DMS 273 treated with DMSO at 0.1 percent for 48 hours (cell line): ENCODE measurements at places on chromosomes 2 and 18.

DNA sequence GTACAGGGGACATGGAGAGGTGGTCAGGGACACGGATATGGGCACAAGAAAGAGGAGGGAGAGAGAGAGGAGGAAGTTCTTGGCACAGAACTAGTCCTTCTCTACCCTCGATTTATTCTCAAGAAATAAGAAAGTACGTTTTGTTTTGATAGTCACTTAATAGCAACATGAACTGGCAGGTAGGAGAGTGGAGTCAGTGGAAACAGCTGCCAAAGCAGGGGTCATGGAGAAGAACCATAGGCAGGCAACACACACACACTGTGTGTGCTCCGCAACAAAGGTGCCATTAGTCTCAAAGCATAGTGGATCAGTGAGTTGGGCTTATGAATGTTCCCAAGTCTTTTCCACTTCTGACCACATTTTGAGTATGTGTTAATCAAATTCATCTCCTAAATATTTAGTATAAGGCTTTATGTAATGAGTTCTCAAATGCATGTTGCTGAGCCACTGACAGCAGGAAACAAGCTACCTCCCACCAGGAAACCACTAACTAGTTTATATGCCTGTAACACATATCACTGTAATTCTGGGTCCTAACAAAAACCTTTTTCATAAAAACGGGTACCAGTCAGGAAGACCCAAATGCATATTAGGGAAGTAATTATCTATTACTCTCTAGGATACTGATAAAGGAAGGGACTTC, 41.1 kb downstream of the IWS1 start:
- no peak for DNase-seq

DNA sequence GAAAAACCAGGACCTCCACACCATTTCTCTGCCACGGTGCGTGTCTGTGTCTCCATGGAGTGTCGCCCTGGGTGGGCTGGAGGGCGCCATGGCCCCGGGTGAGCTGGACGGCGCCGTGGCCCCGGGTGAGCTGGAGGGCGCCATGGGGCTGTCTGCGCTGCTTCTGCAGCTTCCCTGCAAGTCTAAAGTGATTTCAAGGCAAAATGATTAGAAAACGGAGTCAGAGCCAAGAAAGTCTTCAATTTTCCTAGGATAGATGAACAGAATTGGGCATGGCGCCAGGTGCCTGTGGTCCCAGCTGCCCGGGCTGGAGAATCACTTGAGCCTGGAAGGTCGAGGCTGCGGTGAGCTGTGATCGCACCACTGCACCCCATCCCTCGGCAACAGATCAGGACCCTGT, 27.7 kb upstream of the NFATC1 start:
- no peak for DNase-seq

DNA sequence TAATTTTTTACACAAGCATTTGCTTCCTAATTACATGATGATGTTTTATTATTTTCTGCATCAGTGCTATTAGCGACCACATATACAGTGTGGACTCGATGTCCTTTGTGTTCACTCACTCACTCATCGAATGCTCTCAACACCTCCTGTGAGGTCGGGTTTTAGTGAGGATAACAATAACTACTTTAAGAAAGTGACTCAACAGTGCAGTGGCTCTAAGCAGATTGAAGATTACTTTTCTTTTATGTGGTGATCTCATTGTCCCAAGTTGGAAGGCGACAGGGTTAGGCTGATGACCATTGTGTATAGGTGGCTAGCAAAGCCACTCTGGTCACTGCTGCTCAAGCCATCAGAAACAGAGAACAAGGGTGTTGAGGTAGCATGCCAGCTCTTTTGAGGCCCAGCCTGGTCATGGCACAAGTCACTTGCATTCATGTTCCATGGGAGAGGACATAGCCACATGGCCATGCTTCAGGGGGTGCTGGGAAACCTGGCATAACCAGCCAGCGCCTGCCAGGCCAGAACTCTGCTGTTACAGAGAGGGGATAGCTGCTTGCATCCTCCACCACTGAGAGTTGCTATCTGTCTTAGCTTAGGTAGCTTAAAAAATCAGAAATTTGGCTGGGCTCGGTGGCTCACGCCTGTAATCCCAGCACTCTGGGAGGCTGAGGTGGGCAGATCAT, 60.4 kb downstream of the PDCL3 start:
- DNase-seq: no peak

DNA sequence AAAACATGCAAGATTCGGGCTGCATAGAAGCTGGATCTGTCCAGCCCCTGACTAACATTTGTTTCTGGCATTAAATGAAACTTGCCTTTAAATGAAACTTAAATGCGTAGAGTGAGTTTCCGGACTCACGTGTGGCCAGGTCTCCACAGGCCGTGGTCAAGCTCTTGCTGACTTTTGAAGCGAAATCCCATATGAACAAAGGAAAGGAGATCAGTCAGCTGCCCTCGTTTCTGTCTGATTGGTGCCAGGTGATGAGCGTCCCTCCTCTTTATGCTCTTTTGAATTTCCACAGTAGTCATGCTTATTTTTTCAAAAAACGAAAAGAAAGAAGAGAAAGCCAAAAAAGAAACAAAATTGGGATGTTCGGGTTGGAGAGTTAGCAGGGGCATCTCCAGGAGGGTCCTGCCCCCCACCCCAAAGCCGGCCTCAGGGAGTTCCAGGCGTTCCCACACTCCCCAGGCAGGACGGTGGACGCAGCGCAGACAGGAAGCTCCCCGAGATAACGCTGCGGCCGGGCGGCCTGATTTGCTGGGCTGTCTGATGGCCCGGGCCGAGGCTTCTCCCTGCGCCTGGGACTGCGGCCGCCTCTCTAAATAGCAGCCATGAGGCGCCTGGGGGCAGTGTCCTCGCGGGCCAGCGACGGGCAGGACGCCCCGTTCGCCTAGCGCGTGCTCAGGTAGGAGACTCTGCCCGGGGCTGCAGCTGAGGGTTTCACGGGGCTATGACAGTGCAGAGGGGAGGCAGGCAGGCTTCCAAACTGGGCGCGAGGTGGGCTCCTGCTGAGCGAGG, at the start of gene COLEC11:
Gene COLEC11, plus strand, starts transcription at position 620 of the 789 bp plus-strand sequence. CDS start 9,229 bp downstream, outside the sequence.
- no peak for DNase-seq
